ENCODE measurements at places on chromosomes 11 and 22.

DNA sequence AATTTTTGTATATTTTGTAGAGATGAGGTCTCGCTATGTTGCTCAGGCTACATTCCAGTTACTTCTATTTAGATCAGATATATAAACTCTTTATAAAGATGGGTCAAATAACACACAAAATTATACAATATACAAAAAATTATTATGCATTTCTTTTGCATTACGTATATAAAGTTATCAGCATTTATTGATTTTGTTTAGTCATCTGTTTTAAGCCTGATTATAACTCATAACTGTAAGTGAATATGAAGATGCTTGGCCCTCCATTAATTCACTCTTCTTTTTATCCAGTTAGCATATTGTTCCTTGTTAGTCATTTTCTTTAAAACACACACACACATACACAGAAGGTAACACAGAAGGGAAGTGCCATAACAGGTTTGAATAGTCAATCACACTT, 14.5 kb downstream of the AQP11 start:
- no peak for DNase-seq

DNA sequence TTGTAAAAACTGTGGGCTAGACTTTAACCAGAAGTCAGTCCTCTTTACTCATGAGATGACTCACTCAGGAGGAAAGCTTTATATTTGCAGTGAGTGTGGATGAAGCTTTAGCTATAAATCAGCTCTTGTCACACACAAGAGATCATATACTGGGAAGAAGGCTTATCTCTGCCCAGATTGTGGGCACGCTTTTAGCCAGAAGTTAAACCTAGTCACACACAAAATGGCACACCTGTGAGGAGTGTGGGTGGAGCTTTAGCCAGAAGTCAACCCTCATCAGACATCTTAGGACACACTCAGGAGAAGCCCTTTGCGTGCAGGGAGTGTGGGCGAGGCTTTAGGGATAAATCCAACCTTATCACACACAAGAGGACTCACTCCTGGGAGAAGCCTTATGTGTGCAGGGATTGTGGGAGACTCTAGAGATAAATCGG, 706.9 kb upstream of the LUZP2 start:
- peak; percentile 31 for DNase-seq

DNA sequence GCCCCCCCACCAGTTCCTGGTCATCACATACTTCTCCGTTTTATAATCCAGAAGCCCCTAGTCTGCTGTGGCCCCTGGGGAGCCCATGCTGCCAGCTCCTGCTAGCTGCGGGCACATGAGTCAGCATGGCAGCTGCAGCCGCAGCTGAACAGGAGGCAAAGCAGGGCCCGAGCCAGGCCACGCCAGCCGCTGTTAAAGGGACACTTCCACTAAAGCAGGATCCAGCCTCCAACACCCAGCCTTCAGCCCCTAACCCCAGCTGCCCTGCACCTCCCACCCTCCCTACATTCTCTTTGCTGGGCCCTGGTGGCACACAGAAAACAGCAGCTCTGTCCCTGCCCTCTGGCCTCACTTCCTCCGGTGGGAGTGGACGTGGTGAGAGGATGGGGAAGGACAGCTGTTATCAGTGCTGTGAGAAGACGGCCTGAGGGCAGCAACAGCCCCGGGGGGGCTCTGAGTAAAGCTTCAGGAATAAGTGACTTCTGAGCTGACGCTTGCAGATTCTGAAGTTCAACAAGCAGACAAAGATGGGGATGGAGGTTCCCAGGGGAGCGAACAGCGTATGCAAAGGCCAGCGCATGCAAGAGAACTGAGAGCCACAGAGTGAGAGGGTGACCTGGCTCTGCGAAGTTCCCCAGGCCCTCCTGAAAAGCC, 688 bp upstream of the LRRC74B start:
- peak; percentile 36 for DNase-seq

DNA sequence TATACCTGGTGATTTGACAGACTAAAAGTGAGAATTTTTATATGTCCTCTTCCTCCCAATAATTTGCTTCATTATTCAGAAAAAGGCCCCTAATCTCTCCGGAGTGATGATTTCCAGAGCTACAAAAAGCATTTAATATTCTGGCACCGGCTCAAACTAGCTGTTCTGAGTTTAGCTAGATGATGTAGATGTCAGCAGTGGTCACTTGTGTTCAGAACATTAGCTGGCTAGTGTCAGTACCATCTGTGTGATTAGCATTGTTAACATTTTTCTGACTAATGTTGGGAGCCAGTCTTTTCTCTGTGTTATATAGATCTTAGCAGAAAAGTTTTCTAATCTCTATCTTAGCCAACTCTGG, 68.7 kb upstream of the RRM1 start:
- no peak for DNase-seq

DNA sequence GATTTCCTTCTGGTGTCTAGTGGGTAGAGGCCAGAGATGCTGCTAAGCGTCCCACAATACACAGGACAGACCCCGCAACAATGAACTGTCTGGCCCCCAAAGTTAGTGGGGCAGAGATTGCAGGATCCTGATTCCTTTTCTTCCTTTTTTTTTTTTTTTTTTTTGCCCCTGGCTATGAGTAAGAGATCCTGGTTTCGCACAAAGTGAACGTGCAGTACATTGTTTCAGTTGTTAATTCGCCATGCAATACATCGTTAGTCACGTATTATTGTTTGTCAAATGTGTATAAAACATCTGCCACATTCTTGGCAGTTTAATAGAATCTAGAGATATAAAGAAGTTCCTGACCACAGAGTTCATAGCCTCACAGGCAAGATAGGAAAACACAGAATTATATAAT, 20.2 kb downstream of the ST3GAL4 start:
- no peak for DNase-seq

DNA sequence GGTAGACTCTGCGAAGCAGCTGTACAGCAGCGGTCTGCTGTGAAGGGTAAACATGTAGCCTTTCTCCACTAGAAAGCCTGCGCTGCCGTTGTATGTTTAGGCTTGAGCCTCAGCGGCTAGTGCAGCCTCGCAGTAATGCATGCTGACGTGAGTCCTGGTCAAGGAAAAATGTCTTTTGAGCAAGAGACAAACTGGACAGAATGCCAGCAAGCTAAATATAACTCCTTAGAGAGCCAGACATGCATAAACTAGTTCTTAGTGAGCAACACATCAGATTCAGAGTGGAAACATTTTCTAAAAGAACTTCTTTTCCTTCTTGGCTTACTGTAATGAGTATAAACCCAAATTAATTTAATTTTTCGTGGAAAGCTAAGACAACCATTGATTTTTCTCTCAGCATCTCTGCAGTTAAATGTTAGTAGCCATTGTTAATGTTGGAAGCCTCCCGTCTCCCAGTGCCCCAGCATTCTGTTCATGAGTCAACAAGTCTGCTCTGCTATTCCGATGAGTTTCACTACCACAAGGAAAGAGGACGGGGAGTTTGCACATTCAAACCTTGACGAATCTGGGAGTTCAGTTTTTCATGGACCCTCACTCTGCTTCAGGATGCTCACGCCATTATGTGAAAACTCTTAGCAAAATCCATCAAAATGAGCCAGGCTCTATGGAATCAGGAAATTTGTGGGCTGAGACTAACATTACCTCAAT, 51.4 kb downstream of the JAM3 start:
- no peak for DNase-seq

DNA sequence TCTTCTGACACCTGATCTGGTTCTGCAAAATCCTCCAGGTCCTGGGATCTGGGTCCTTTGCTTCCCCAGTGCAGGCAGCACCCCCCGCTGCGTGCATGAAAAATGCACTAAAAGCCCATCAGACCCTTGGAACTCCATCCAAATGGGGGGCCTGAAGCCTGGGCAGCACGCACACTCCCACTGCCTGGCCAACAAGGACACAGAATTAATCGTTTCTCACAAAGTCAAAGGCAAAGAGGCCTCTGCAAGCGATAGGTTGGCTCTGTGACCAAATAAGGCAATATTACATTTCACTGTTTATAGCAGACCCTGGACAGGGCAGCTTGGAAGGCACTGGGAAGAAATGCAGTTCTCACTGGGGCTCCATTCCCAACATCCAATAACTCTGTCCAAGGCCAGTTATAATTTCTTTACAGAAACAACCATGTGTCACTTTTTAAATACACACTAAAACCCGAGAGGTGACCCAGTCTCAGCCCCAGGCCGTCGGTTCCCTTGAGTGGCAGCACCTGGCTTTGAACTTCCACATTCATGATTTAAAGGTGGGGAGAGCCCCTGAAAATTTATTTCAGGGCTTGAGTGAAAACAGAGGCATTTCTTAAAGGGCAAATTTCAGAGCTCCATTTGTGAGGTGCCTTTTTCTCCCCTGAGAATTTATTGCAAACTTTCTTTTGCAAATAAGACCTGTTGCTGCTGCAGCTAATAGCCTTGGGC, 114.4 kb upstream of the ANO1 start:
- no peak for DNase-seq

- DNase-seq, result no peak
Observed at GRCh38 chr11:73171436-73172161, 29.5 kb upstream of the FCHSD2 start.

GRCh38 chr11:16841984-16842383, 103.5 kb downstream of the C11orf58 start:
- DNase-seq, result no peak

- DNase-seq, result no peak
Observed at GRCh38 chr11:32358729-32359128, 76.6 kb downstream of the WT1 start.

- no peak for DNase-seq
Observed at GRCh38 chr11:6646918-6647679, 8.5 kb downstream of the DCHS1 start.

DNA sequence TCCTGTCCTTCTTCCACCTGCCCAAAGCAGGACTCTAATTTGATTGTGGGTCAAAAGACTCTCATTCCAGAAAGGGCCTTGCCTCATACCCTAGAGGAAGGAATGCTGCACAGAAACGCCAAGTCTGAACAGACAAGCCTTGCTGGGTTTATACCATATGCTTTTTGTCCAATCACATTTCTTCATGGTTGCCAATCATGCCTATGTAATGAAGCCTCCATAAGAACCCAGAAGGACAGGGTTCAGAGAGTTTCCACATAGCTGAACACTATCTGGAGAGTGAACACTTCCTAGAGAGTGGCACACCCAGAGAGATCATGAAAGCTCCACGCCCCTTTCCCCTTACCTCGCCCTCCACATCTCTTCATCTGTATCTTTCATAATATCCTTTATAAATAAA, 4.8 kb upstream of the SAA2 start:
- DNase-seq, result no peak

GRCh38 chr11:10395166-10395897, 59.7 kb upstream of the AMPD3 start:
- no peak for DNase-seq

GRCh38 chr11:45568049-45568448, 97.4 kb downstream of the CHST1 start:
- no peak for DNase-seq

All from HS-5 (cell line).